ENCODE measurements at places on chromosomes 6 and 20. TPM values are rescaled to one million over a fixed set of nuclear protein-coding genes. Genes with fewer than 3 reads are reported as not detected.

FRMD1 gene
- not detected for total RNA-seq

TRIM31 gene
- not detected for total RNA-seq

FKBP1C gene
- 0.69 TPM for total RNA-seq

CRISP1 gene
- total RNA-seq, result not detected

RANBP9 gene
- 65.5 TPM for total RNA-seq

UBE2C gene
- total RNA-seq, result 7.6 TPM

RIMS1 gene
- total RNA-seq, result 374 TPM

OR2B6 gene
- not detected for total RNA-seq

PDE7B gene
- total RNA-seq, result 27.5 TPM

DEFB121 gene
- total RNA-seq, result not detected

PPP2R5D gene
- 61.1 TPM for total RNA-seq

GPR6 gene
- 12.2 TPM for total RNA-seq

HTR1E gene
- 3.7 TPM for total RNA-seq

ZBTB12 gene
- total RNA-seq, result 19.4 TPM

IPCEF1 gene
- 13.6 TPM for total RNA-seq

EPHA7 gene
- total RNA-seq, result 87.4 TPM

APOBEC2 gene
- not detected for total RNA-seq

ECHDC1 gene
- 48.9 TPM for total RNA-seq

PLN gene
- 0.46 TPM for total RNA-seq

CARMIL1 gene
- 36.9 TPM for total RNA-seq

SUN5 gene
- not detected for total RNA-seq

POPDC3 gene
- 1.2 TPM for total RNA-seq

EMILIN3 gene
- 3.5 TPM for total RNA-seq

BTNL2 gene
- not detected for total RNA-seq

GPR63 gene
- total RNA-seq, result 14.3 TPM

NNAT gene
- 576 TPM for total RNA-seq

HLA-DMA gene
- total RNA-seq, result 0.46 TPM

SCUBE3 gene
- 3.9 TPM for total RNA-seq

BANF2 gene
- total RNA-seq, result not detected

LHFPL5 gene
- 2.1 TPM for total RNA-seq

TREML1 gene
- total RNA-seq, result not detected

TMX4 gene
- total RNA-seq, result 90.9 TPM

HLA-DRB1 gene
- 9.9 TPM for total RNA-seq

EEF1A2 gene
- total RNA-seq, result 313 TPM

ASIP gene
- not detected for total RNA-seq

CRISP2 gene
- 1.6 TPM for total RNA-seq

Measured in diencephalon (tissue), 1 donor.